Right renal cortex interstitium (tissue), 3 donors: ENCODE measurements at places on chromosomes 11 and 22.

GRCh38 chr11:108944471-108945178, 279.8 kb downstream of the DDX10 start:
- no peak for DNase-seq

- DNase-seq = no peak
Observed at GRCh38 chr11:44681698-44682097, 45.1 kb upstream of the TSPAN18 start.

GRCh38 chr22:31046539-31047226, 34.4 kb upstream of the SMTN start:
- DNase-seq = peak; percentile 72

DNA sequence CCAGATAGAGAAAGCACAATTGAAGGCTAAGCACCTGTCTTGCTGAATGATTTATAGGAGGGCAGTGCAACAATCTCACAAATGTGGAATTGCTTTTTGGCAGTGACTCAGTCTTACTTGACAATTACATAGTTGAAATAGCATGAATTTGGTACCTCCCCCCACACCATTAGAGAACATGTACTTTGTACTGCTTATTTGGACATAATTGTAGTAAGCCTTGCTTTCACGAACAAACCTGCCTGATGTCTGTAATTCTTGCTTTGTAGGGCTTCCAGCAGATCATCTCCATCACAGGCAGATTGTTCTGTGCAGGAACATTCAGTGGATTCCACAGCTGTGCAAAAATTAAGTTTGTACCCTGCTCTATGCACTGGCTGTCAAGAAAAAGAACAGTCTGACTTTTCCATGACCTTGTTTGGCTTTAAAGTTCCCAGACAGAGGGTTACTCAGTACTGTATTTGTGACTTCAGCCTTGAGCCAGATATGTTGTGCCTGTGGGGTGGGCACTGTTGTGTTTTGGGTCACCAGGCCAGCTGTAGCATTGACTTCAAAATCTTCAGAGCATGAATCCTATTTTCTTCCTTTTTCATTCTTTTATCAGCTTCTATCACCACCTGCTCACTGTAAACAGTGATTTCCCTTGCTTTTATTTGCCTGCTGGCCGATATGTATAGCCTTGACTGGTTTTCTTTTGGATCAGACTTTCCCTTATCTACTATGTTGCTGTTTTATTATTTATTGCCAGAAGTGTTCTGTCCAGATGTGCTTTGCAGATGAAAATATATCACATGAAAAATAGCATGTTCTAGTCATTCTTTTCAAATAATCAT, 941.0 kb upstream of the CHORDC1 start:
- DNase-seq = no peak

GRCh38 chr22:38504731-38505540, 1.2 kb downstream of the DDX17 start:
- no peak for DNase-seq

GRCh38 chr11:86798988-86799387, 1.4 kb upstream of the PRSS23 start:
- no peak for DNase-seq

GRCh38 chr11:102234779-102235439, 82.4 kb upstream of the BIRC3 start:
- no peak for DNase-seq

GRCh38 chr11:128546916-128547315, 40.4 kb downstream of the ETS1 start:
- no peak for DNase-seq

- no peak for DNase-seq
Observed at GRCh38 chr11:64238999-64239398, 1.9 kb upstream of the FKBP2 start.

DNA sequence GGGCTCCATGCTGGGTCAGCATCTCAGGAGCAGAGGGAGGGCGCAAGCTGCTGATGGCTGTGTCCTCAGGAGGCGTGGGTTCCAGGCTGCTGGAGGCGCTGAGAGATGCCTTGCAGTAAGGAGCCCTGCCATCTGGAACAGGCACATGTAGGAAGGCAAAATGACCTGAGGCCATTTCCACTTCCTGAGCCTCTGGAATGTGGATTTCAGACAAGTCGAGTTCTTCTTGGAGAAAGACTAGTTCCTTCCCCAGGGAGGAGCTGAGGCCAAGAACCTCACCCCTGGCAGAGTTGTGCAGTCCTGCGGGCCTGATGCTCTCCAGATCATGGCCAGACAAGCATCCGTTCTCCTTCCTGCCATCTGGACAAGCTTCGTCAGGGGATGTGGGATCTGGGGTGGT, 19.3 kb downstream of the HPS4 start:
- no peak for DNase-seq

DNA sequence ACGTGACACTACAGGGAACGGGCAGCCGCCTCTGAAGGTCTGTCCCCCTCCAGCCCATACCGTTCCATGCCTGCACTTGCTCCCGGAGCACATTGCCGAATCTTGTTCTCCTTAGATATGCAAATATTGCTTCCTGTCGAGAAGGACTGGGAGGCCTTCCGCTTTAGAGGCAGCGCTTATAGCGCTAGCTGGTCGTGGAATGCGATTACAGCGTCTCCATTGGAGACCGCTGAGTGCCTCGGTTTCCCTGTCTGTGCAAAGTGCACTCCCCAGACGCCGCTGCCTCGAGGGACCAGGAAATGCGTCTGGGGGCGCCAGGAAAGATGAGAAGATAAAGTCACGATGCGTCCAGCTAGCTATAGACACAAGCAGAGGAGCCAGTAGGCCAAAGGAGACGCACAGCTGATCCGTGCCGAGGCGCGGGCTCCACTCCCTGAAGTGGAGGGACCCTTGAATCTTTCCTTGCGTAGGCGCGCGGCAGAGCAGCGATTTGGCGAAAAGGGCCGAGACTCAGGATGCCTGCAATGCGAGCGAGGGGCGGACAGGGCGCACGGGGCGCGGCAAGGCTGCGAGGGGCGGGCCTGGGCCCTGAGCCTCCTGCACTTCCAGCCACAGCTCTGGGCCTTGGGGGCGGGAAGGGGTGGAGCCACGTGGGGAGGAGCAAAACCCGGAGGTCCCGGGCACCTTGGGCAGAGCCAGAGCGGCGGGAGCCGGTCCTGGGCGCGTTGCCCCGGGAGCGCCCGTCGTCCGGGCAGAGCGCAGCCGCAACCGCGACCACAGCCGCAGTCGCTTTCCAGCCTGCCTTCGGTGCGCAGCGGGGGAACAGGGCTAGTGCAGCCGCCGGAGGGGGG, at the start of gene RASSF10:
RASSF10 (plus strand) TSS at position 692 of the 851 bp plus-strand sequence. CDS start 261 bp downstream, outside the sequence.
- DNase-seq = no peak

DNA sequence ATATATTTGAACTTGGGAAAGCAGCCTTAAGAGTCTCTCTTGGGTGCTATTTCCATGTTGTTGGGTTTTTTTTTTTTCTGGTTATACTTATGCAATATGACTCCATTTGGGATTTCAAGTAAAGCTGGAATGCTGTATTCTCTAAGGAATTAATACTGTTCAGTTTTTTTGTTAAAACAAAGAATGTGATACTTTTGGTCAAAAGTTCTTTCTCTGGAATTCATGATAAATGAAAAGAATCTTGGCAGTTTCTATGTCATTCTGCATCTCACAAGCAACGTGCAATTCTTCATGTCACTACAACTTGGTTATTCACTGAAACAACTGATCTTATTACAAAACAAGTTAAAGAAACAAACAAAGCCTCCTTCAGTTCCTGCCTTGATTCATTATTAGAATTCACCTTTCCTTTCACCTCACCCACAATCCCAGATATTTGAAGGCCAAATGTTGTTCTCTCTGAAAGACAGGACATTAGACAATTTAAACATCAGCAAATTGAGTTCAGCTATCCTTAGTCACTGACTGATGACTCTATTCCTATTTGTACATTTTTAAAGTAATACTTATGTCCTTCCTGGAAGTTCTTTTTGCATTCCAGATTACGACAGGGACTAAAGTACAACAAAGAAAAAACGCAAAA, 176.2 kb downstream of the SBF2 start:
- no peak for DNase-seq

- DNase-seq = no peak
Observed at GRCh38 chr22:33792832-33793231, 127.4 kb downstream of the LARGE1 start.

GRCh38 chr11:17845431-17845881, 110.9 kb downstream of the KCNC1 start:
- no peak for DNase-seq

DNA sequence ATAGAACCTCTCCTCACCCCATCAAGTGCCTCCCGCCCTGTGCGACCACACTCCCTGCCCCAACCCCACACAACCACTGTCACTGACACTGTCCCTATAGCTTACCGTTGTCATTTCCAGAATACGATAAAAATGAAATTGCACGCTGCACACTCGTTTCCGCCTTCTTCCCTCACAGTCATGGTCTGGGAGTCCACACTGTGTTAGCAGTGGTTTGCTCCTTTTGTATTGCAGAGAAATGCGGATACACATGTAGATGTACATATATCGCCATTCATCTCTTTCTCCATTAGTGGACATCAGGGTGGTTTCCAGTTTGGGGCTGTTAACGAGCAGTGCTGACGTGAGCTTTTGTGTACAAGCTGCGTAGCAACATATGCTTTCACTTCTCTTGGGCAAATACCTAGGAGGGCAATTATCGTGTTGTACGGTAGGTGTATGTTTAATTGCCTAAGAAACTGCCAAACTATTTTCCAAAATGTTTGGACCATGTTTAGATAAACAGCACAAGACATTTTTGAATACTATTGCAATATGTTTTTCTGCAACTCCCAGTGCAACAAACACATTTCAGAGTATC, 59.2 kb upstream of the CD5 start:
- DNase-seq = no peak

DNA sequence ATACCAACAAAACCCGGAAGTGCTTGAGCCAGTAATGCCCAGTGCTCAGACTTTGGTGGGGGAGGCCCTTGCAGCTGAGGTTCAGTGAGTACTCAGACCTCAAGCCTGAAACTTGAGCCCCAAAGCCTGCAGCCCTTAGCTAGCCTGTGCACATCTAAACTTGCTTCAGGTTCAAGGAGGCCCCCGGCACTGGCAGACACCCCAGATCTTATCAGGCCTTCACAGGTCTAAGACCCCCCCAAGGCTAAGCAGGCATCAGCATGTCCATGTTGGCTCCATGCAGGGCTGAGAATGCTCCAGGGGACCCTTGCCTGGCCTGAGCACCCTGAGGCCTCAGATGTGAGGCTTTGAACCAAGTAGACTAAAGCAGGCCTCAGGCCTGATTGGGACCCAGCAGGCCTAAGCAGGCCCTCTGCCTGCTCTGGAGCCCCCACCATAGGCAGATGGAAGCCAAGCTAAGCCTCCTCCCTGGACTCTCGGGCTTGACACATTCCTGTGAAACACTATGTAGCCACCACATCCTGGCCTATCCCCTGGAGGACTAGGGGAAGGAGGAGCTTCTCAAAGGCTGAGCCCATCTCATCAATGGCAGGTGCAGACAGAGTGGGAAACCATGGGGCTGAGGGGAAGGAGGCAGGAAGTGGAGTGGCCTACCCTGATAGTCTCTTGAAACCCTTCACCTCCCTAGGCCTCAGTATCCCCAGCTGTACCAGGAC, 1.2 kb upstream of the CASTOR1 start:
- no peak for DNase-seq

DNA sequence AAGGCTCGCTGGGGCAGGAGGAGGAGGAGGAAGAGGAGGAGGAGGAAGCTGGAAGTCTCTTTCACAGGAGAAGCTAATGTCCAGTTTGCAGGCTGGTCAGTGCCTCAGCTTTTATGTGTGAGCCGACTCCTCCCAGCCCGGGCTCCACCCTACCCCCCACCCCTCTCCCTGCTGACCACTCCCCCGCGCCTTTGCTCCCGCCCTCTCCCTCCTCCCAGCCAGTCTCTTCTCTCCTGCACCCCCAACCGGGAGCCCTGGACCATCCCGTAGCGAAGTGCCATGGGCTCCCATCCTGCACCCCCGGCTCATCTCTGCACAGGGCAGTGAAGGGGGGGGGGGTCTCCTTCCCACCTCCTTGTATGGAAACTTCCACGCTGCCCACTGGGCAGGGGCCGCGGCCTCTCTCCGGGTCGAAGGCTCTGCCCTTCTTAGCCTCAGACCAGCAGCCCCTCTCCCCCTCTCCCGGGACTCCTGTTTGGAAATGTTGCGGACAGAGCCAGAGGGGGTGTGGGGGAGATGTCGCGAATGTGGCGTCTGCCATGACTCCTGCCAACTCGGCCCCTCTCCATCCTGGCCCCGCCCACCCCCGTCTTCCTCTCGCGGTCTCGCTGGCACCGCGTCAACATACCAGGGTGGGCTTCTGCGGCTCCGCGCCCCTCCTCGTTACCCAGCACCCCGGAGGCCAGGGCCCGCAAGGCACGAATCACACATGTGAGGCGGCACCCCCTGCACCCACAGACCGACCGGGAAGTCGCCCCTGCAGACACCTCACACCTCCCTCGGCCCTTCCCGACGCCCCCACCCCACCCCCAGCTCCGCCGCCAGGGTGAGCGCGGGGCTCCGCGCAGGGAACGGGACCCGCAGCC, 1.8 kb downstream of the IGF2 start:
- peak; percentile 74 for DNase-seq

- DNase-seq = no peak
Observed at GRCh38 chr11:81655351-81655750, 1078.3 kb downstream of the FAM181B start.

DNA sequence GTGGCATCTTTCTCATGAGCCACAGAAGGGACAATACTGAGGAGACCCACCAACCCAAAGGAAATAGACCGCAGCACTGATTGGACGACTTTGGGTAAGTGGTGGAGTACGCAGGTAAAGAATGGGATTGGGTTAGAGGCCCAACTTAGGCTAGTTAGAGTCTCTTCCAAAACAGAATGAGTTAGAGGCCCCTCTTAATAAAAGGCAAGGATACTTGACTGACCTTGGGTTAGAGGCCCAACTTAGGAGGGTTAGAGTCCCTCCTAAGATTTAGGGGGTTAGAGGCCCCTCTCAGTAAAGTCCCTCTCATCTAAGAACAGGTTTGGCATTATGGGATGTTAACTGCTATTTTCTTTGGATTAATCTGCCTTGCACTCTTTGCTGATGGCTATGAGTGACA, 24.6 kb downstream of the CCKBR start:
- DNase-seq = no peak

- DNase-seq = no peak
Observed at GRCh38 chr22:42342426-42343120, 72.1 kb upstream of the TCF20 start.

GRCh38 chr11:68692115-68692514, 7.8 kb downstream of the GAL start:
- DNase-seq = no peak

- no peak for DNase-seq
Observed at GRCh38 chr11:105986554-105986953, 35.5 kb downstream of the MSANTD4 start.

GRCh38 chr11:127993281-127993680, 594.1 kb downstream of the ETS1 start:
- no peak for DNase-seq
